ENCODE measurements at places on chromosomes 7 and 10.

GRCh38 chr7:27933671-27934565 lies 194.0 kb downstream of the TAX1BP1 start:
- DNase-seq: no peak

DNA sequence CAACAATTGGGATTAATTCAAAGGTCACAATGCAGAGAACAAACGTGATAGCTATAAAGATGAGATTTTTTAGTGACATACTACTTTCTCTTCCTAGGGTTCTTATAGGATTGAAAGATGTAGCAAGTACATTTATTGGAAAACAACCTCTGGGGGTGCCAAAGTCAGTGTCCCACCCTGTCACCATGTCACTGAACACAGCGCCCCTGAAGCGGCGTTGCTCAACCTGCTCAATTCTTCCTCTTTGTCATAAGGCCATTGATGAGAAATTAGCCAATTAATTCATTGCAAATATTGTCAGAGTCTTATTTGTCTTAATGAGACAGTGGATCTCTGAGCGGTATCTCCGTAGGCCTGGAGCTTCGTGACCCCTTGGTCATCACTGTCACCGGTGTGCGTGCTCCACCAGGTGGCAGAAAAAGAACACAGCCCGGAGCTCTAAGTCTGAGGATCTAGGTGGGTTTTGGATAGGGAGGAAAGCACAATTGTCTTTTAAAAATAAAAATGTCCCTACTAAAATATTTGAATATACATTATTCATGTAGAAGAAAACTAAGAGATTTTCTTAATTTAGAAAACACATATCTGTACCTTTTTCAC lies 362.6 kb downstream of the PAXIP1 start:
- DNase-seq: no peak

- DNase-seq: no peak
Observed at GRCh38 chr10:50619882-50620281, 3.9 kb downstream of the SGMS1 start.

GRCh38 chr7:116726713-116727431 lies 54.9 kb downstream of the MET start:
- DNase-seq: no peak

- no peak for DNase-seq
Observed at GRCh38 chr7:85522070-85522469, 335.2 kb upstream of the SEMA3D start.

DNA sequence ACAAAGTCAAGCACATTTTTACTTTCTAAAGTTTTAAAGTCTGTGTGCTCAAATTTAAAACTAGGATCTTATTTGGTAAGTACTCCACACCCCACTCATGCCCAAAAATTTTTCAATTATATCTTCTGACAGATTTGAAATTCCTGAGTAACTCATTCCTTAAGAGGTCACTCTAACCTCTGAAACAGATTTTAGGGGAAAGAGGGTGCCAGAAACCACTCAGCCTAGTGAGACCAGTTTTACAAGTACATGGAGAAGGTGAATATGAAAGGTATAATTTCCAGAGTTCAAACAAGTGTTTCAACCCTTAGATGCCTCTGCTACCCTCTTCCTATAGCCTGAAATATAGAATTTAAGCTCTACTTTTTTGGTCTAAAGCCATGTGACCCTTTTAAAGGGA lies 79.2 kb downstream of the C7orf25 start:
- DNase-seq: no peak

- DNase-seq: no peak
Observed at GRCh38 chr7:121016966-121017365, 28.5 kb downstream of the CPED1 start.

GRCh38 chr10:45452268-45452667 lies 78.3 kb downstream of the ALOX5 start:
- DNase-seq: no peak

GRCh38 chr7:150979713-150980390 lies 1.7 kb upstream of the KCNH2 start:
- no peak for DNase-seq

Measured in AML-193 (cell line).